ENCODE measurements at places on chromosomes 1 and 21.

DNA sequence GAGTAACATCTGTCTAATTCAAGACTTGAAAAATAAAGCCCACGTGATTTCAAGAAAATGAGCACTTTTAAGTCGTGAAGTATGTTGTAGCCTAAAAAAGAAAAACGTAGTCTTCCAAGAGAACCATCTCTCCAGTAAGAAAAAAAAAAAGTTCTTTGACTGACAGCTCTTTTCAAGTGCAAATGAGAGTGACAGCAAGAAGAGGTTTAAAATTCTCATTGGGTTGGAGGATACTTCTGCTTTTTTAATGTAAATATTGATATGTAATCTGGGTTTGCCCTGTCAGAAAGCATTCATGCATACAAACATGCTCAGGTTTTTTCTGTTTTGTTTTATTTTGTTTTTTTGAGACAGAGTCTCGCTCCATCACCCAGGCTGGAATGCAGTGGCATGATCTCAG lies 32.3 kb upstream of the PRDM2 start:
- no peak for DNase-seq

DNA sequence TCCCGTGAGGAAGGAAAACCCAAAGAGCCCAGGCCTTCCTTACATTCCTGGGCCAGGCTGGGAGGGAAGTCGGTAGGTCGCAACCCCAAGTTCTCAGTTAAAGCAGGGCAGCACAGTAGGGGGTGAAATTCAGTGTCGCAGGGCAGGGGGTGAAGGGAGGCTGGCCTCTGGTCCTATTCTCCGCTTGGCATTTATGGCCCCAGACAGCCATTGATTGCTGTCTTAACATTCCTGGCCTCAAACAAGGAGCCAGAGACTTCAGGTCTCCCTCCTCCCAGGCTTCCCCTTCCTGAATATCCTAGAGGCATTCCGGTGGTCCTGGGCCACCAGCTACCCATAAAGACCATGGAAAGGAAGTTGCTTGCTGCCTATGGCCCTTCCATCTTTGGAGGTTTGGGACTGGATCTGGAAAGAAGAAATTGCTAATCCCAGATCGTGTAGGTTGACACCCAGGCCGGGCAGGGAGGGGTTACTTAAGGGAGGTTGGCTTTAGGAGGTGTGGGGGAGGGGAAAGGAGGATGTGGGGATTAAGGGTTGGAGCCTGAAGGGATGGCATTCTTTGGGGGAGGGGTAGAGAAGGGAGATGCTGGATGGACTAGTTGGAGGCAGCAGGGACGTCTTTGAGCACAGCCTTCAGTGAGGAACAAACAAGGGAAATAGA lies 1.7 kb downstream of the LIN28A start:
- DNase-seq, result no peak

DNA sequence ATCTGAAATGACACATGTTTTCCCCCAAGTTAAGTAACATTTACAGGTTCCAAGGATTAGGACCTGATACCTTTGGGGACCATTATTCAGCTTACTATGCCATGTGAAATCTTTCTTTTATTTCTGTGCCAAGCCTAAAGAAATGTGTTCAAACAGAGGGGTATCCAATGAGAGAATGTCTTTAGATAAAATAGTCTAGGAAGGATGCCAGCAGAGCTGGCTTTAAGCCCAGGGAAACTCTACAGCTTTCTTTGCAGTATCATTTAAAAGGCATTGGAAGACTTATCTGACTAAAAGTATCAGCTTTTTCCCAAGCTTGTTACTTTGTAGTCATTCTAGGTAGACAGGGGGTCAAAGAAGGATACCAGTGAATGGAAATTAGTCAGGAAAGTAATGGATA lies 860.4 kb downstream of the PLA2G4A start:
- DNase-seq, result peak; percentile 85

- DNase-seq, result no peak
These were observed 9.4 kb downstream of the E2F2 start for GRCh38 chr1:23521588-23521987.

DNA sequence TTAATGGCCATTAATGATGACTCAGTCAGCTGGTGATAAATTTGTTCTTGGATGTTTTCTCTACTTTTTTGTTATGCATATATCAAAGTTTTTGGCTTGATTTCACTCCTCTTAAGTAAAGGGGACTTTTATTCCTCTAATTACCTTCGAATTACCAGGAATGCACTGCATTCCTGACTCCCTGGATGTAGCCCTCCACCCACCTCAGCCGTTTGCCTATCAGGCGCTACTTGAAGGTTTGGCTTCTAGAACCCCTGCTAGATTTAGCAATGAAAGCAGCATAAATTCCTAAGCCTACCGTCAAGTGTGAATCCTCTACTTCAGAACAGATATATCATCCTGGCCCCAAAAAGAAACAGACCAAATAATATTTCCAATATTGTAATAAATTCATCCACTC lies 387.8 kb upstream of the ADGRL2 start:
- DNase-seq, result no peak

DNA sequence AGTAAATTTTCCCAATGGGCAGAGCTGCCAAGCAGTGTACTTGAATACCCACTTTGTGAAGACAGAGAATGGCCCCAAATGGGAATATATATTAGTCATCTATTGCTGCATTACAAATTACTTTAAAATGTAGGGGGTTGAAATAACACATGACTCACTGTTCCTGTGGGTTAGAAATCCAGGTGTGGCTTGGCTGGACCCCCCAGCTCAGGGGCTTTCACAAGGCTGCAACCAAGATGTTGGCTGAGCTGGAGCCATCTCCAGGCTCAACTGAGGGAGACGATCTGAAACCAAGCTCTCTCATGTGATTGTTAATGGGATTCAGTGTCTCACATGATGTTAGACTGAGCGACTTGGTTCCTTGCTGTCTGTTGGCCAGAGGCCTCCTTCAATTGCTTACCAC lies 33.4 kb upstream of the ARHGAP29 start:
- peak; percentile 83 for DNase-seq

- DNase-seq, result no peak
These were observed 225.9 kb upstream of the POU3F1 start for GRCh38 chr1:38272515-38272914.

DNA sequence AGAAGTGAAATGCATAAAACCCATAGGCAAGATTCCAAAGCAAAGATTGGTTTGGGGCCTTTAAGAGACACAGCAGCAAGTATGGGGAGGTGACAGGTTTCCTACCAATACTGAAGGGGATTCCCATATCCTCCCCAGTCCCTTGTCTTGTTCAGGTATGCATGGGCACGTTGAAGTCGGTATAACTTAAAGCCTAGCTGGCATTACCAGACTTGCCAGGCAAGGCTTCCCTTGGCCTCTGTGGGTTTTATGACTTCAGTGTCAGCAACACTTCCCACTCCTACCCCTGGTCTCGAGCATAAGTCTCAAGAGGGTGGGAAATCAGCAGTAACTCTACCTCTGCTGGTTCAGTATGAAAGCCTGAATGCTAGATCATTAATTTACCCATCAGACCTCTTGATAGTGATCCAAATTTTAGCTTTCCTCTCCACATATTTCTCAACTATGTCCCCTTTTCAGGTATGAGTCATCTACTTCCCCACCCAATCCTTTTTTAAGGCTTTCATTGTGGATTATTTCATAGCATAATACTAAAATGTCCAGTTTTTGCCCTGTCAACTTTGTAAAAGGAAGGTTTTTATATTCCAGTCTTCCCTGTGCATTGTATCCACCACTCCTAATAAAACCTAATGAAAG lies 6.8 kb downstream of the CYP4X1 start:
- DNase-seq, result no peak

DNA sequence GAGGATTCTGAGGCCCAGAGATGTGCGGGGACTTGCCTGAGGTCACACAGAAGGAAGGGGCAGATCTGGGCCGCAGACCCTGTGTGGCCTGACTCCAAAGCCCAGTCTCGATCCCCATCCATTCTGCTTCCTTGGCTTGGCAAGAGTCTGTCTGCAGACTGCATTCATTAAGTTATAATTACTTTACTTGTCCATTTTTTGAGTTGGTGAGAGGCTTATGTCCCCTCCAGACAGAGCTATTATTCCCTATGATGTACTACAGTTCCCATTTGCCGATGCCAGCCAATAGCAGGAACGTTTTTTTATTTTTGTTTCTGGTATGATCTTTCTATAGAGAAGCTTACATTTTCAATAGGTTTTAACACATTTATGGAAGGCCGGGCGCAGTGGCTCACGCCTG lies 101.5 kb downstream of the ARHGEF10L start:
- DNase-seq, result no peak

- peak; percentile 93 for DNase-seq
These were observed 122.7 kb downstream of the ZBTB18 start for GRCh38 chr1:244173769-244174168.

GRCh38 chr1:15958793-15959192 lies 17.1 kb downstream of the ZBTB17 start:
- DNase-seq, result peak; percentile 47

GRCh38 chr1:7616953-7617352 lies 154.1 kb upstream of the VAMP3 start:
- DNase-seq, result no peak

DNA sequence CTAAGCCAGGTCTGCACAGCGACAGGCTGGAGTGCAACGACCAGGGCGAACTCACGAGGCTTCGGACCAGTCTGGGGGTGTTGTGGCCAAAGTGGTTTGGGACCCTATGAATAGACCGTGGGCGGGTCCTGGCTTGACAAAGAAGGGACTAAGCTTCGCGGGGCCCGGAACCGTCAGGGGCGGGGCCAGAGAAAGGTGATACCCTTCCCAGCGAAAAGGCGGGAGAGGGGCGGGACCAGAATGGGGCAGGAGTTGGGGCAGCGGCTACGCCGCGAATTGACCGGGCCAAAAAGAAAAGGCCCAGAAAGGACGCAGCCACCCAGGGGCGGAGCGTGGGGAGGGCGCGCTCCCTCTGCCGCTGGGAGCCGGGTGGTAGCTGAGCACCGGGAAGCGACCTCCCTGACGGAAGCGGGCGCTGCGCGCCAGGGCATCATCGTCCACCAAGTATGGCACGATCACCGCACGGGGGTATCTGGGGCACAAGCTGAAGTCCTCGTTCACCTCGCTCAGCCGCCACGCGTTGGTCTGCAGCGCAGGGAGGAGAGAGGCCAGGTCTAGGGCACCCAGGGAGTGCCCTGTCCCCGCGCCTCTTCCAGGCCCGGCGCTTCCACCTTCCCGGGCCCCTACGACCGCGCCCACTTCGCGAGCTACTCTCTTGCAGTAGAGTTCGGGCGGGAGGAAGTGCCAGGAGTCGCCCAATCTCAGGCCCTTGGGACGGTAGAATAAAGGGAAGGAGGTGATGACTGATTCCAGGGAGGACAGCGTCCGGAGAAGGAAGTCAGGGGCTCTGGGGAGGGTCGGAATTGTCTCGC lies 6.7 kb upstream of the FAM167B start:
- DNase-seq, result peak; percentile 45

GRCh38 chr1:115168026-115168425 lies 78.7 kb upstream of the TSPAN2 start:
- no peak for DNase-seq

DNA sequence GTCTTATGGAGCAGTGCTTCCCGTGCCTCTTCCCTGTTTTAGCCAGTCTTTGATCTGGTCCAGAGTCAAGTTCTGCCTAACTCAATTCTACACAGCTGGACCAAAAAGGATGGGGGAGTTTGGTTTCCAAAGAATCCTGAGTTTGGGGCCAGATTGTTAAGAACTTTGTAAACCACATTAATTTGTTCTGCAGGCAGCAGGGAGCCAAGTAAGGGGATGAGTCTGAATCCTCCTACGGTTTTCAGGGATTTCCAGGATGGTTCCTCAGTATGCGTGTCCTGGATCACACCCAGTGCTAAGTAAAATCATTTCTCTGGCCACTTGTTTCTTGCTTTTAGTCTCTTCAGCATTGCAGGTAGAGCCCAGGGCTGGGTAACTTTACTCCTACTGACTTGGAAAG lies 26.1 kb upstream of the GJA5 start:
- no peak for DNase-seq

DNA sequence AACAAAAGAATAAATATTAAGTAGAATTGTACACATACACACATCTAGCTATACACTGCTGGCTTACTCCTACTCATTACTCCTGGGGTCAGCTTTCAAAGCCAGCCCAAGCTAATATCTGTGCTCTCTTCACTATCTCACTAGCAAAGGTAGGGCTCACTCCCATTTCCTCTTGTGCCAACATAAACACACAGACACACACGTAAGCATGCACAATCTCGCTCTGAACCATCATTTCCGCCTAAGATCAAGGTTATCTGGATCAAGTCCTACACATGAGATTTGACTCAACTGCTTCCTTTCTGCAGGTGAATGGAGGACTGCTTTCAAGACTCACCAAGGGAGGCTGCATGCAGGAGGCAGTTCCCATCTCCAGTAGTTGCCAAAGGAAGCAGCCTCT lies 28.8 kb upstream of the MTMR11 start:
- no peak for DNase-seq

- DNase-seq, result no peak
These were observed 1.0 kb upstream of the S100B start for GRCh38 chr21:46605767-46606426.

- peak; percentile 82 for DNase-seq
These were observed 81.4 kb downstream of the ASTN1 start for GRCh38 chr1:177082855-177083693.

DNA sequence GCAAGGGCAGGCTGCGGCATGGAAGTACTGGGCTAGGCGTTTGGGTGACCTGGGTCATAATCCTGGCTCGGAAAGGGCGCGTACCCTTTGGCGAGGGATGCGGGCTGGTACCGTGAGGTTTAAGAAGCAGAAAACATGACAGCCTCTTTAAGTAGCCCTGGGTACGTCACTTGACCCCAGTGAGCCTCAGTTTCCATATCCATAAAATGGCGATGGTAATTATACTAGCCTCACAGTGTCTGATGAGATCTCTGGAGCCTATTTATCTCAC lies 700 bp downstream of the PIGV start:
- no peak for DNase-seq

- DNase-seq, result no peak
These were observed 496.1 kb downstream of the PTPRU start for GRCh38 chr1:29732453-29732852.

DNA sequence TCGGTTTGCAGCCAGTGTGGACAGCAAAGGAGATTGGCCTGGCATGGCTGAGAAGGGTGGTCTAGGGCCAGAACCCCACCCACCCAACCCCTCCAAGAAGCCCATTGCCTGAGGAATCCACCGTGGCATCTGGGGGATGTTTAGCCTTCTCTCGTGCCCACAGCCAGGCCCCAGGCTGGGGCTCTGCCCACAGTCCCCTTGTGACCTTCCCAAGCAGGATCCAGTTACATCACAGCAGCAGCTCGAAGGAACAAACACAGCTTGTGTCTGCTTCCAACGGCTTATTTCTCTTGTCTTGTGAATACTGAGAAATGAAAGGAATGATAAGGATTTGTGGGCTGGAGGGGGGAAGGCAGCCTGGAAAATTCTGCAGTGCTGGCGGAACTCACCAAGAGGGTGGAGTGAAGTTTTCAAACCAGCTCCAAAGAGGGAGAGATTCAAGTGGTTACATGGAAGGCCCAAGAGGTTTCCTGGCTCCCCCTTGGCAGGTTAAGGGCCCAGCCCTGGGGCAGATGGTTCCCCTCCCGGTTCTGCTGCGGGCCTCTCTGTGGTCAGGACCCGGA lies 61.6 kb downstream of the DHRS3 start:
- peak; percentile 94 for DNase-seq

DNA sequence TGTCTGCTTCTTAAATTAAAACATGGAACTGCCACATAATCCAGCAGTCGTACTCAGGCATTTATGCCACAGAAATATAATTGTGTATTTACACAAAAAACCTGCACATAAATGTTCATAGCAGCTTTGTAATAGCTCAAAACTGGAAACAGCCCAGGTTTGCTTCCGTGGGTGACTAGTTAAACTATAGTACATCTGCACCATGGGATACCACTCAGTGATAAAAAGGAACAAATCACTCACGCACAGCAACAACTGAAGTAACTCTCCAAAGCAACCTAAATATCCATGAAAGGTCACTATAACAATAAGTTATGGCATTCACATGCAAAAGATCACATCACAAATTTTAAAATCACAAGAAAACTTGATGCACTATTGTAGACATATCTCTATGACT lies 64.4 kb downstream of the KCNT2 start:
- DNase-seq, result no peak

All from fibroblast of skin of right biceps (primary cell).